Cortex of kidney (tissue), 1 donor: ENCODE measurements at places on chromosomes 11 and 22.

DNA sequence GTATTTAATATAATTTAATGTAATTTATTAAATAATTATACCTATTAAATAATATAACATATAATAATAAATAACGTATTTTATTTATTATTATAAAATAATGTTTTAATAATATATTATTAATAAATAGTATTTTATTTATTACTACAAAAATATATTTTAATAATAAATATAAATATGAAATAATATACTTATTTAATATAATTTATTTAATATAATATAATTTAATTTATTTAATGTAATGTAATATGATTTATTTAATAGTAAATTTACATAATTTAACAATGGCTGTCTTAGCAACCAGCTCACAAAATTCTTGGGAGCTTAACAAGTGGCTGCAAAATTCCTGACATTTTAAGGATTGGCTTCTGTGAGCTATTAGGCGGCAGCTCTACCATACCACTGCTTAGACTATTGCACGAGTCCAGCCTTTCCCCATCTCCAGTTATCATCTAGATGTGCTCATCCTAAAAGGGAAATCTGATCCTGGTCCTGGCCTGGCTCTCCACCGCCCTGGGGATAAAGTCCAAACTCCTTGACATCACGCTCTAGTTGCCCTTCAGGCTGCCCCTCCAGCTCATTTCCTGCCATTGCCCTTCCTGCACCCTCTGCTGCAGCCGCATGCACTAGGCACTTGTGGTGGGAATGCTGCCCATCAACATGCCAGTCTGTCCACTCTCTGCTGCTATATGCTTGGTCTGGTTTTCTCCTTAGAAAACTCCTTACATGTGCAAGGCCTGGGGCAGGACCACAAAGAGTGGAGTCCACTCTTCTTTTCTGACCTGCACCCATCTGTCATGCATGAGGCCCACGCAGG lies 9.8 kb downstream of the MMP20 start:
- no peak for DNase-seq

- DNase-seq = no peak
Measured at GRCh38 chr22:48259991-48260670, 1497.7 kb downstream of the TBC1D22A start.

GRCh38 chr11:125373426-125374391 lies 122.4 kb downstream of the FEZ1 start:
- no peak for DNase-seq

GRCh38 chr22:47504962-47505361 lies 742.5 kb downstream of the TBC1D22A start:
- DNase-seq = no peak

GRCh38 chr11:88555018-88555828 lies 217.7 kb upstream of the CTSC start:
- no peak for DNase-seq

DNA sequence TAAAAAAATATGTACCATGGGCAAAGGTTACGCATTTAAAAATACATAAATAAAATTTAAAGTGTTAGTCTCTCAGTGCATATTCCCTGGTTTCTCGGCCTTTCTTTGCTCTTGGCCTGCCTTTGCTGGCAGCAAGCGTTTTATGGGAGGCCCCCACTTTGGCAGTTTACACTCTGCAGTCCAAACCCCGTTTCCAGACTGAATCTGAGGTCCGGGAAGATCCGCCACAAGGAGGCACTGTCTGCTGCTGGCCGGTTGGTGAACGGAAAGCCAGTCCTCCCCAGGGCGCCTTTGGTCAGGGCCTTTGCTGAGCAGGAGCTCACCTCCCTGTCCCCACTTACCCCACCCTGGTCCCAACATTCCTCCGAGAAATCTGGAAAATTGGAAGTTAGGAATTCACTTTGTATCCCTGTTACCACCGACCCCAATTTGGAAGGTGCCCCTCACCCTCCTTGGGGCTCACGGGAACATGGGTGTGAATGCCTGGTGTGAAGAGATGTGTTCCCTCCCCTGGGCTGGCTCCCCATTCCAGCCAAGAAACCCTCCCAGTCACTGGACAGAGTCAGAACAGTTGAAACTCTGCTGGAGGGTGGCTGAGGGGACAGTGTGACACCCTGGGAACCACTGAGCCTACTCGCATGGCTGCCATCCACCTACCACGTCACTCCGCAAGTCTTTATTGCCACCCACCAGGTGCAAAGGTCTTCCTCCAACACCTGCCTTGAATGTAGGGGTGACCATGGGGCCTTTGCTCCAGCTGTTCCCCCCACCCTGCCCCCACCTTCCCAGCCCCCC lies 9.4 kb upstream of the SF1 start:
- no peak for DNase-seq

- DNase-seq = no peak
Measured at GRCh38 chr11:59365232-59366018, 6.7 kb downstream of the OR5AN1 start.

DNA sequence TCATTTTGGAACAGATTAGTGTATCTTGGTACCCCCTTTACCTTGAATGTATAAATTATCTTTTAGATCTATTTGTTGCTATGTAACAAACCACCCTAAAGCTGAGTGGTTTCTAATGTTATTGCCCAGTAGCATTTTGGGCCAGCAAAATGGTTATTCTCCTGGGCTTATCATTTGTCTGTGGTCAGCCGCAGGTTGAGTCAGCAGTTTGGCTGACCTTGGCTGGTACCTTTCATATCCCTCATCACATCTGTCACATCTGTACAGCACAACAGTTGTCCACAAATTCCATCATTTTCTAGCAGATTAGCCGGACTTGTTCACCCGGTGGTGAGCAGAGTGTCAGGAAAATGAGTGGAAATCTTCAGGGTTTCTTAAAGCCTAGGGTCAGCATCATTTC lies 588.5 kb upstream of the ARHGAP42 start:
- DNase-seq = no peak

- no peak for DNase-seq
Measured at GRCh38 chr11:32450372-32450771, 15.0 kb upstream of the WT1 start.
